ENCODE measurements at places on chromosomes 4 and X.

GRCh38 chr4:29372971-29373370 is 1347.2 kb upstream of the PCDH7 start:
- DNase-seq, result no peak

DNA sequence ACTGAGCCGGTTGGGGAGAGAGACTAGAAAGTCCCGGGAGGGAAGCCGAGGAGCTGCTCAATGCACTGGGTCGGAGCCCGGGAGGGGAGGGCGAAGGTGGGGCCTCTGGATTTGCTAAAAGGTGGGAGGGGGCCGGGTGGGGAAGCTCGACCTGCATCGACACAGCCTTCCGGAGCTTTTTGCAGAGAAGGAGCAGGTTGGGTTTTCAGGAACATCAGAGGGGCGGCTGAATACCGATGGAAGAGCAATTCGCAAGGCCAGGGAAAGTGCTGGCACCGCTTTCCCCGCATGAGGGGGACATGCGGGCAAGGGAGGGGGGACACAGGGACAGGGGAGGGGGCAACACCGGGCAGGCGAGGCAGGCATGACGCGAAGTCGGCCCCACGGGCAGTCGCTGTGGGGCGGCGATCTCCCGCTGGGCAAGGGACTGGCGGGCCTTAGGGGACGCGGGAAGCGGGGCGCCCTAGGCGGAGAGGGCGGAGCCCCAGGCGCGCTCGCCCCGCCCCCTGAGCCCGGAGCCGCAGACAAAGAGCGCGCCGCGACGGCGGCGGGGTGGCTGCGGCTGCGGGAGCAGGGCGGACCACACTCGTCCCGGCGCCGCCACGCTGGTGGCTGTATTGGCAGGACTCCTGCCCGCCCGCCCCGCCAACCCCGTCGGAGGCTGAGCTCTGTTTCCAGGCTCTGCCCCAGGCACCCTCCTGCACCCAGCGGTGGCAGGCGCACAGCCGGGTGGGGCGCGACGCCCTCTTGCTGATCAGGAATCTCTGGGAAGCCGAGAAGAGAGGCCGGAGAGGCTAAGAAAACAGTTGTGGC is 11.6 kb downstream of the PDZD4 start:
- no peak for DNase-seq

DNA sequence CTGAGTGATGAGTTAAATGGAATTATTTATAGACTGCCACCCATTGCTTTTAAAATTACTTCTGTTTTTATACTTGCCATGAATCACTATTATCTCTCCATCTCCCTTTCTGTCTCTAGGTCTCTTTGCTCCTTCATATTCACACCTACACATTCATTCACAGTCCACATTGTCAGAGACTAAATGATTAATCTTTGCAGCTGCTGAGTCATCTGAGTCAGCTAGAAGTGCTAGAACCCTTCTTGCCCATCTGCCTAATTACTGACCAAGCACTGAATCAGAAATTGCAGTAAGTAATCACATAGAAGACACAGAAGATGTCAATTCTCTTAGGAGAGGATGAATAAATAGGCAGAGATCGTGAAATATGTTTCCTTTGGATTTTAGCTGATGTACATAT is 31.6 kb upstream of the RPS6KA6 start:
- no peak for DNase-seq

GRCh38 chrX:57565198-57565597 is 26.6 kb upstream of the ZXDB start:
- no peak for DNase-seq

- no peak for DNase-seq
These were observed 31.2 kb downstream of the PRDM8 start for GRCh38 chr4:80228460-80228859.

DNA sequence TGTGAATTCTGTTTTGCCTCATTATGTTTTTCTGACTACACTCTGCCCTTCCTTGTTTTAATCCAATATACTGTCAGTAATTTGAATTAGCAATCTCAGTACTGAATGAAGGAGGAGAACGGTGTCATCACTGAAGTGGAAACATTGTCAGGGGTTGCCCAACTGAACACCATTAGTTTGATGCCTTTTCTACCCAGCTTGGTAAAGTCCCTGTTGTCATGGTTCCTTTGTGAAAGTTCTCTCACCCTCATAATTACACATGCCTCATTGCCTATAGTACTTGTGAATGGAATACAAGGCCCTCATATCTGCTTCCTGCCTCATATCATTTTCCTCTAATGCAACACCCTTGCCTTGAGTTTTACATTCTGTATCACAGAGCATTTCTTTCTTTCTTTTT is 76.9 kb downstream of the RRAGB start:
- DNase-seq, result no peak

GRCh38 chrX:107699616-107700015 is 71.3 kb downstream of the PRPS1 start:
- DNase-seq, result no peak

- no peak for DNase-seq
These were observed 666.4 kb downstream of the ADGRL3 start for GRCh38 chr4:61866378-61867030.

- DNase-seq, result peak; percentile 75
These were observed 125.1 kb downstream of the CAMK2D start for GRCh38 chr4:113636438-113636818.

- peak; percentile 3 for DNase-seq
These were observed 10.1 kb downstream of the WDR1 start for GRCh38 chr4:10106421-10107039.

- no peak for DNase-seq
These were observed 32.9 kb upstream of the GPR78 start for GRCh38 chr4:8547108-8547911.

DNA sequence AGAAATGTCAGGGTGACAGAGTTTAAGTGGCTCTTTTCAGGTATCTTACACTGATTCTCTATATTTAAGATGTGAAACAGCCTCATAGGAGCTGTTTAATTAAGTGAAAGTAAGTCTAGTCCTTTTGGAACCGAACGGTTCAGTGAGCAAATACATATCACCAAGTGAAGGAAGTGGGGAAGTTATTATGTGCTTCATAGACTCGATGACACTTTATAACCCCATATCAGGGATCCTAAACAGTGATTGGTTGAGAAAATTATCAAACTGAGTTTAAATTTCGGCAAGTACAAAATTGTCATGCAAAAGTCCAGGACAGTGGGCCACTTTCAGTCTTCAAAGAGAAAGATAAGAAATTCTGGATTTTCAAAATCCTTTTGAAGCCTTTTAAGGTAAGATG is at the start of gene DSPP:
Gene DSPP (plus strand): TSS at position 301 of the 400 bp plus-strand sequence. CDS start 2,380 bp downstream, outside the sequence.
- DNase-seq, result no peak

- no peak for DNase-seq
These were observed 1180.2 kb downstream of the RAPGEF2 start for GRCh38 chr4:160283081-160283480.

GRCh38 chr4:24094726-24095125 is 204.9 kb upstream of the PPARGC1A start:
- no peak for DNase-seq

GRCh38 chrX:117689956-117690355 is 426.7 kb downstream of the KLHL13 start:
- no peak for DNase-seq

- DNase-seq, result no peak
These were observed 18.4 kb downstream of the PDLIM5 start for GRCh38 chr4:94470132-94470531.

DNA sequence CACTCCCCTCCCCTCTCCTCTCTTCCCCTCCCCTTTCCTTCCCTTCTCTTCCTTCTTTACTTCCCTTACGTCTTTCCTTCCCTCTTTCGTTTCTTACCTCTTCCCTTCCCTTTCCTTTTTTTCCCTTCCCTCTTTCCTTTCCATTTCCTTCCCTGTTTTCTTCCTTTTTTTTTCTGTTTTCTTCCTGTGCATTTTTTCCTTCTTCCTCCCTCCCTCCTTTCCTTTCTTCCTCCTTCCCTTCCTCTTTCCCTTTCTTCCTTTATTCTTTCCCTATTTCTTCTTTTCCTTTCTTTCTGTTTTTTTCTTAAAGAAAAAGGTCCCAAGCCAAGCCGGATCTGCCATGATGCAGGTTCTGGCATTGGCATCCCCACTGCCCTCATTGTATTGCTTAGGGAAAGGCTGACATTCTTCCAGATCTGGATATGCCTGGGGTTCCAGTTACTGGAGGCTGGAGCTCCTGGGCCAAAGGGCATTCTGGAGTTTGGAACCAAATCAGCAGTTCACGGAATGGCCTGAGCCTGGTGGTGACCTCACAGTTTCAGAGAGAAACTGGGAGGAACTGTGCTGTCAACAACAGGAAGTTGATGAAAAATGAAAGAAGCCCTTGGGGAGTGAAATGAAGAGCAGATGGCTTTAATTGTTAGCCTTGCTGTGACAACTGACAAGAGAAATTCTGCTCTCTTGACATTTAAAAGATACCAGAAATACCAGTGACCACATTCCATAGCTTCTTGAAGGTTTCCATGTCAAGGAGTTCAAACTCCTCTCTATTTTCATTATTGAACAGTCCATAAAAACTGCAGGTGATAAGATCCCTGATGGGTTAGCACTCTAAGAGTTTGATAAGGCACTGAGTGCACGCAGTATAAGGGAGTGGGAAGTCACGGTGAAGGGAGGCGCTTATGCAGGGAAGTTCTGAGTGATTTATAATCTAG is 622.1 kb downstream of the SPRY1 start:
- peak; percentile 24 for DNase-seq

DNA sequence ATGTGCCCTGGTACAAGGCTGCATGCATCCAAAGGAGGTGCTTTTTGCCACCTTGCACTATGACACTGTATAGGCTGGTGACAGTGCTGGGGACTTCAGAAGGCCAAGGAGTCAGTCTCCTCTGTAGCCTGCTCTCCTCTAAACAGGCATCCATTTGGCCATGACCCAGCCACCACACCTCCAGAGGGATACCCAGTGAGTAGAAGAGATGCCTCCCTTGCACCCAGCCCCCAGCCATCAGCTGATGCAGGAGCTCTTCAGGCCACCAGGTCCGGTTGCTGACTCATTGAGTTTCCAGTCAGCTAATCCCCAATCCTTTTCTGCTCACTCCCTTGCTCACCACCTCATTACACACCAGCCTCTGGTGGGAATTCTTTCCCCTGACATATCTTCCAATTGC is 99.8 kb downstream of the PJA1 start:
- DNase-seq, result no peak

- no peak for DNase-seq
These were observed 1.5 kb upstream of the USP46 start for GRCh38 chr4:52660643-52661042.

GRCh38 chrX:49976682-49977197 is 54.3 kb downstream of the CLCN5 start:
- DNase-seq, result no peak

- DNase-seq, result no peak
These were observed 122.6 kb upstream of the CPEB2 start for GRCh38 chr4:14879683-14880082.

GRCh38 chr4:3069661-3070199 is 4.6 kb downstream of the HTT-AS start:
- DNase-seq, result no peak

DNA sequence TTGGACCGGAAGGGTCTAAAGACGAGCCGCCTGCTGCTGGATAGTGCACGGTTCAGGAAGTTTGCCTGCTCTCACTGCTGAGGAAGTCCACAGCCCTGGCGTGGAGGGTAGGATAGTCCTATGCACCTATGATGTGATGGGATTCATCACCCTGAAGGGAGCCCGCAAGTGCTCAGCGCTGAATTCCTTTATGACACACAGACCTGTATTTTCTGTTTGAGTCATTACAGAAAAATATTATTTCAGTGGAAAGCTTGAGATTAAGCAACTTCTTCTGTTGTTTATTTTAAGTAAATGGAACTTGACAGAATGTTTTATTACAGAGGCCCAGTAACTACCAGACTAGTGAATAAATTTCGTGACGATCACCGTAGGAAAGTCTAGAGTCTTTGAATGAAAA is 123.2 kb downstream of the TRIML1 start:
- no peak for DNase-seq

DNA sequence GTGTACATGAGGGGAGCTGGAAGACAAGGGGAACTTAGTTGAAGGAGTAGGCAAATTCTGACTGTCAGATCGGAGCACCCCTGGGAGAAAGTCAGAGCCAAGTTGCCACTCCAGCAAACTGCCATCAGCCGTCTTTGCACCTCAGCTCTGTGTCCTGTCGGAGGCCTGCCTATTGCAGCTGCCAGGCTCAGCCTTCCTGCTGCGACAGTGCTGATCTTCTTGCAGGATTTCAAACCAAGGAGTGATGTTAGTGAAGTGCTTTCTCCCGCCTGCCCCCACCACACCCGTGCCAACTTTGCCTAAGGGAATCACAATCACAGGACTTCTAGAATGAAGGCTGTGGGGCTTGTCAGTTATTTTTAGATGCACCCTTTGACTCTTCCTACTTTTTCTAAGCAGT is 185.3 kb downstream of the KIT start:
- no peak for DNase-seq

DNA sequence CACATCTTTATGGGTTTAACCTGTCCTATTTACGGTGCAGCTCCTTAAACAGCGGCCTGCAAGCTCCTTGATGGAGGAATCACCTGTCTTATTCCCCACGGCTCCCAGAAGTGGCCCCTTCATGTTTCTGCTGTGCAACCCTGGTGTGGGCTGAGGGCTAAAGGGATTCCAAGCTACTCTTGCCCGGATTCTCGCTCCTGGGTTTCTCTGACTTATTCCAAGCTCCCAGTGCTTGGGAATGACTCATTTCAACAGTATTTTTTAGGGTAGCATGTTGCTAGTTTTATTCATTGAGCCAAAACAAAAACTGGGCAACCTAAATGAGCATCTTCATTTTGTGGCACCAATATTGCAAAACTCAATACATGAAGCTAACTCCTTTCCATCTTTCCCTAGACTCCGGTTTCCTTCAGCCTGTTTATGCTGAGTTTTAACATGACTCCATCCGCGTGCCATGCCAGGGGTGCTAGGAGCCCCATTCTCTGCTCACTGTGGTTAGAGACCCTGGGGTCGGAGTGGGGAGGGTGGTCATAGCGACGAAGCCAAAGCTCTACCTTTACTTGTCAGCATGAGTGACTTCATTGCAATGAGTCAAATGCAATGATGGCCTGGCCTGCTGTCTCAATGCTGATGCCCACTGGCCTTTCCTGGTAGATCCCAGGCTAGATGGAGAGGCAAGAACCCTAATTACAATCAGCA is 349.7 kb downstream of the NR3C2 start:
- DNase-seq, result no peak

DNA sequence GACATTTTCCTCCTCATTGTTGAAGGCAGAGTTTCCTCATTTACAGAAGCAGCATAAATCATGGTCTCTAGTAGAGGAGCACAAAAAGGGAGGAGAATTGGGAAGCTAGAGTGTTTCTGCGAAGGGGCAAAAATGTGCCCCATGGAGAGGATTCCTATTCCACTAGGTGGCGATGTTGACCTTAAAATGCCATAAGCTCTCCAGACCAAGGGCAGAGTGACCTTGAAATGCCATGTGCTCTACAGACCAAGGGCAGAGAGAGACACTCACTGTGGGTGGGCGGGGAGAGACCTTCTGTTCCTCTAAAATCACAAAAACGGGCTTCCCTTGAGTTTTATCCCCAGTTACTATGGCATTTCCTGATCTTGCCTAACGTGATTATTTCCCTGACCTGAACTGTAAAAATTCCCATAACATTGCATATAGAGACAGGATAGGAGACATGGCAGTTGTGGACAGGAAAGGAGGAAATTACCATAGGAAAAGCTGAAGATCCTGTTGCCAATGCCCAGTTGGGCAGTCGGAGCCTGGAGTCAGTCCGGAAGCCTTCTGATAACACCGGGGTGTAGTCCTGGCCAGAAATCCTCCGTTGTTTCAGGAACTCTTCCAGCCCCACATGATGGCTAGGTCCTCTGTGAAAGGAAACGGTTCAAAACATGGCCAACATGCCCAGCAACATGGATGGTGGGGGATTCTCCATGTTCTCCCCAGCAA is 567.7 kb downstream of the MAGEB5 start:
- peak; percentile 18 for DNase-seq

- DNase-seq, result no peak
These were observed 61.4 kb downstream of the SMARCA1 start for GRCh38 chrX:129461801-129462456.

- DNase-seq, result peak; percentile 16
These were observed 1.8 kb downstream of the TBC1D1 start for GRCh38 chr4:37892641-37893040.

All from Kasumi-1 (cell line).